Foreskin fibroblast (primary cell): ENCODE measurements at places on chromosomes 5 and 9.

- DNase-seq: no peak
These were observed 419.7 kb downstream of the CDH10 start for GRCh38 chr5:24225051-24225450.

- peak; percentile 45 for DNase-seq
These were observed 44.9 kb upstream of the ADAMTSL1 start for GRCh38 chr9:18429070-18429469.

DNA sequence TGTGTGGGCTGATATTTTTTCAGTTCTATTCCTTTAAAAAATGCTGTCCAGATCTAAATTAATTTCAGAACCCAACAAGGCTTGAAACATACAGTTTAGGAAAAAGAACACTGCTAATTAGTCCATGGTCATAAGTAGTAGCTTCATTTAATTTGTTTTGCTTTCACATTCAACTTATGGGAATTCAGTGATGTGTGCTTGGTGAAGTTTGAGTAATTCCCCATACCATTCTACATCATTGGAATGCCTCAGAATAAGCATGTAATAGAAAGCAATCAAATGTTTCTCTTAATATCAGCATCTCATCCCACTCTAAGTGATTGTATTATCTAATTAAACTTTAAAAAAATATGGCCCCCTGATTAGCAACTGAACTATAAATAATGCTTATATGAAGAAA lies 2.7 kb downstream of the CNTLN start:
- peak; percentile 10 for DNase-seq

GRCh38 chr9:89522959-89523285 lies 25.0 kb upstream of the SEMA4D start:
- no peak for DNase-seq

DNA sequence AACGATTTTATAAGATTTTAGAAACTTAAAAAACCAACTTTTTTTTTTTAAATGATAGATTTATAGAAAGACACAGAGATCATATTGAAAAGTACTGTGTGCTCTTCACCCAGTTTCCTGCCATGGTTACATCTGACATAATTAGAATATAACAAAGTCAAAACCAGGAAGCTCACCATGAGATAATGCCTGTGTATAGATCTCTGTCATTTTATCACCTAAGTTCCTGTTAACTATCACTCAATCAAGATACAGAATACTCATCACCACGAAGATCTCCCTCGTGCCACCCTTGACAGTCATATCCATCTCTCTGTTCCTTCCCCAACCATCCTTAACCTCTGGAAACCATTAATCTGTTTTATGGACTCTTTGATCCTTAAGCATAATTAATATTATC lies 39.1 kb downstream of the POC5 start:
- DNase-seq: no peak

DNA sequence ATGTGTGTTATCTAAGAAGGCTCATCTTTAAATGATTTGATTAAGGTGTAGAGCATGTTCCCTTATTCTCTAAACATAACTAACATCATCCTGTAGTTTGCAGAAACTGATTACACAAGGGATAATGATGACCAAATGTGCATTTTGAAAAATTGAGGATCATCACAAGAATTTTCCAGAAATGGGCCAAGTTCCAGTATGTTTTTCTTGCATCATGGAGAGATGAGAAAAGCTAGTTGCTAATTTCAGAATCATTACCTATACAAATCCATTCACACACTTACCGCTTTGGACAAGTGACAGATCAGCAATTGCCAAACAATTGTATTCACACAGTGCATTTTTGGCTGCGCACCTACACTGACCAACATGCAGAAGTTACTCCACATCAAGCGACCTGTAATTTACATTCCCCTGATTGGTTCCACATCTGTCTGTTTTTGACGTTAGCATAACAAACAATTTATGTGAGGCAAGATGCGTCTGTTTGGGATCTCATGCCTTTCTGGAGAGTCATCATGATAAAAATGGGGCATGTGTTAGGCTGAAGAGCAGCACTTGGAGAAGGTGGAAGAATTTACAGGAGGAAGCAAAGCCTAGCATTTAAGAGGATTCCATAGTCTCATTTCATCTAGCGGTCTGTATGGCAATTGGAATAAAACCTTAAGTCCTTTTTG lies 2.8 kb upstream of the BNC2 start:
- peak; percentile 77 for DNase-seq

DNA sequence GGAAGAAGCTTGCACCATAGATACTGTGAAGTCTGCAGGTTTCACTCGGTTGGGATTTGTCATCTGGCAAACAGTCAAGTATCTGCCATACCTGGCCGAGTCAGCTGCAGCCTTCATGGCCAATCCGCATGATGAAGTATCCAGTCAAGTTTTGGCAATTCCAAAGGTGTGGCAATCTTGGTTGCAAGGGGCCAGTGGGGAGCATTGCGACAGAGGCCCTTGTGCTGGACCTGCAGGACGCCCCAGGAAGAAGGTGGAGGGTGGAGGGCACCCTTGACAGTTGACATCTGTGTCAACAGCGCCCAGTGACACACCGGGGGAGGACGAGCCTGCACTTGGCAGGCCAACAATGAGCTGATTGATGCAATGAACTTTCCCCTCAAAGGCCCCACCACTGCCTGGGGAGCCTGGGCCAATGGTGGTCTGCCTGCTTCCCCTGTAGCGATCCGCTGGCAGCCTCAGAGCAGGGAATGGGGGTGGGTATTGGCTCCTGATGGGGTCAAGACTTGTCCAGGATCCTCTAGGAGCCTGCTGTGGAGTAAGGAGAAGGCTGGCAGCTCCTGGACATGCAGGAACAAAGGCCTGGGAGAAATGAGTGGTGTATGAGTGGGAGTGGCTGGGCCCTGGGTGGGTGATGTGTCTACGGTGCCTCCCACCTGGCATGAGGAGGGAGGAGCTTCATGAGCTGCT lies 122.8 kb upstream of the PITX1 start:
- DNase-seq: no peak

GRCh38 chr5:148425808-148426207 lies 42.0 kb downstream of the FBXO38 start:
- no peak for DNase-seq

DNA sequence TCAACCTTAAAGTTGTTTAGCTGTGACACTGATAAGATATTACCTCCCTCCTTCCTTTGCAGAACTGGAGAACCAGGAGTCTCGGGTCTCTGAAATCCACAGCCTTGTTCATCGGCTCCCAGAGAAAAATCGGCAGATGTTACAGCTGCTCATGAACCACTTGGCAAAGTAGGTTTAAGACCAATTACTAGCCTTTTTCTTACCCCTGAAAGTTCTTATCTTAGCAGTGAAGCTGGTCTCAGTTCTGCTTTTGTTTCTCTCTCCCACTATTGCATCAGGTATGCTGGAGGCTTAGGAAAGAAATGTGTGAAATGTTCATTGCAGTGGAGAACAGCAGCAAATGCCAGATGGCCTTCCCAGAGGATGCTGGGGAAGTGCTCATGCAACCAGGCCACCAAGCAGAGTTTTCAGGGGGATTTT lies 287.4 kb downstream of the ARHGAP26 start:
- DNase-seq: no peak

- no peak for DNase-seq
These were observed 31.8 kb upstream of the FABP6 start for GRCh38 chr5:160197341-160198144.

DNA sequence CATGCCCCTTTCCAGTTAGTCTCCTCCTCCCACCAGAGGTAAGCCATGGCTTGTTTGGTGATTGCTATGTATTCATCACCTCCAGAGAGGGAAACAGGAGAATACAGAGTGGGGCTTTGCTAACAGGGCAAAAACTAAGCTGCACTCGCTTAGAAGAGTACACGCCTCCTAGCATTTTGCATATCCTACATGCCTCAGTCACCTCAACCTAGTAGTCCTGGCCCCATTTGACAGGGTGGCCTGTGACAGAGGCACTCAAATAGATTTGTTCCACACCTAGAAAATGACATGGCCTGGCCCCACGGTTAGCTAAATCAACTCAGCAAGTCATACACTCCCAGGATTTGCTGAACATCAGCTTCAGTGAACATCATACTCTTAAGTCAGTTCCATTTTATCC lies 90.7 kb downstream of the CYFIP2 start:
- no peak for DNase-seq

DNA sequence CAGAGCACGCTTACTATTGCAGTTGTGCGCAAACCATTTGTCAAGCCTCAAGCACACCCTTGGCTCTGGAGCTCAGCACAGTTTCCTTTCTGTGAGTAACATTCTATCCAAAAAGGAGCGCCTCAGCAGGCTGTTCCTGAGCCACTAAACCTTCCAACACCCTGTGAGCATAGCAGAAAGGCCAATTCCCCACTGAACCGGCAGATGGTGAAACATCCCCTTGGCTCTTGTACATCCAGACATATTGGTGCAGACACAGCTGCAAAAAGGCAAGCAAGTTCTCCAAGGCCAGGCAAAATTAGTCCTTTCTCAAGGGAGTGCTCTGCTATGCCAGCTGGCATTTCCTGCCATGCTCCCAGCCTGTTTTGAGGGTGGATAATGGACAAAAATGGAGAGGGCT lies 44.1 kb upstream of the CEMIP2 start:
- DNase-seq: no peak

DNA sequence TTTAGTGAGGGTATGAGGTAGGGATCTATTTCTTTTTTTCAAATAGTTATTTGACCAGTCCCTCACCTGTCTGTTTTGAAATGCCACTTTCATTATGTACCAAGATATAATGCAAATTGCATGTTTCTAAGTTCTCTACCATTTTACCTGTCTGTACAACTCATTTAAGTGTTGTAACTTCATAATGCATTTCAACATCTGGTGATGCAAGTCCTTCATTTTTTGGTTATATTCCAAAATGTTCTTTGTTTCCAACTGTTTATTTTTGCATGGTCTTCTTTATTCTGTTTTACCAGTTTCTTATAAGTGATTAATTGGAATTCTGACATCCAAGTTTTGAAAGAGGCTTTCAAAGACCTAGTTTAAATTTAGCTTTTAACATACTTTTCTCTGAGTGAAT lies 26.8 kb downstream of the TDRD7 start:
- no peak for DNase-seq

GRCh38 chr9:125663127-125663526 lies 43.9 kb downstream of the MAPKAP1 start:
- peak; percentile 57 for DNase-seq

GRCh38 chr9:77851882-77852595 lies 179.6 kb downstream of the GNAQ start:
- no peak for DNase-seq

DNA sequence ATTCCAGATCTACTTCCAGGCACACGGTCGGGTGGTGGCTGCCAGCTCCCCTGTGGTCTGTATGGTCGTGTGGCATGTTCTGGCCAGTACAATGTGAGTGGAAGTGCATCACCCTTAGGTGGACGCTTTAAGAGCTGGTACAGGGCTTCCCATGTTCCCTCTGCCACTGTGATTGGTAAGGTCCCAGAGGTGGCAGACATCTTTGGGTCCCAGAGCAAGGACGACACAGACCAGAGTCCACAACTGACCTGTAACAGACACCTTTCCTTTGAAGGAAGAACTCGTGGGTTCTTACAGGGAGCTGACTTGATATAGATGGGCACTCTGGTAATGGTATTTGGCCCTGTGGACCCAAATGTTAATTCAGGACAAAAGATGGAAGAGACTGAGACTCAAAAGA lies 90.0 kb upstream of the GDNF start:
- no peak for DNase-seq
